Stimulated activated CD4-positive, alpha-beta T cell treated with anti-CD3 and anti-CD28 coated beads, Interleukin-1b, Interleukin-23, amount 100 ng/mL, for 1 hour (primary cell): ENCODE measurements at places on chromosomes 5 and 9.

DNA sequence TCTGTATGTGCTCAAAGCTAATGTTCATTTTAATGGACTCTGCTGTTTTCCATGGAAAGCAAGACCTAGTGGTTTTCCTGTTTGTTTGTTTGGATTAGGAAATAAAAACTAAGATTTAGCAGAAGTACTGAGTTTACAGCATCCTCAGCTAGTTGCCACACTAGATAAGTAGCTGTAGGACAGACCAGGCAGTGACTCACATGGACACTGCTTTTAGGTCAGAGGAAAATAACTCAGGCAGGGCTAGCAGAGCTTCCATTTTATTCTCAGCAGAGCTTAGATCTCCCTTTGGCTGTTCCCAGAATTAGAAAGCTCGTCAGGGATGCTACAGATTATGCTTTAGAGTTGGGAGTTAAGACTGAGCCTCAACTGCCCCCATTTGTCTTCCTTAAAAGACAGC, 204.4 kb downstream of the SH3GL2 start:
- no peak for DNase-seq

DNA sequence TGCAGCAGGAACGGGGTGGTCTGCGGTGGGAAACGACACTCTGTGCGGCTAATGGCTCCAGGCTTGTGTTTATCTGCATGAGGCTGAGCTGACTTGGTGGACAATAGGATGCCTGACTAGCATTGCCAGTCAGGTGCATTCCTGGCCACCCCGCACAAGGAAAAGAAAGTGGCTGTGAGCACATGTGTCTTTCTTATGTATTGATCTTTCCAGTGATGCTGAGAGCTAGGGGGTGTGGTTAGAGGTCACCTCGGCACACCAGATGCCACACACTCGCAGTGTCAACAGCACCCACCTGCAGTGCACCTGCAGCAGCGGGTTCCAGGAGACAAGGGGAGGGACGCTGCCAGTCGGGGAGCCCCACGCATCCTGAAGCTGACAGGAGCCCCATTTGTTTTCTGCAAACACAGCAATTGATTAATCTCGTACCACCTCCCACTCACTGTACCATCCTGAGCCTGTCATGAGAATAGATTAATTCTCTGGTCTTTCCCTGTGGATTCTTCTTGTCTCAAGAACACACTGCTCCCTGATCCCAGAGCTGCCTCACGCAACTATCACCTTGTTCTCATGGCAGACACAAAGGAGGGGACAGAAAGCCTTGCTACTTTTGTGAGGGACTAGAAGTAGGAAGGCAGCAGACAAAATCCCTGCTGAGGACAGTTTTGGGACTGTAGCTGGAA, 251.7 kb upstream of the WWC1 start:
- DNase-seq: no peak

DNA sequence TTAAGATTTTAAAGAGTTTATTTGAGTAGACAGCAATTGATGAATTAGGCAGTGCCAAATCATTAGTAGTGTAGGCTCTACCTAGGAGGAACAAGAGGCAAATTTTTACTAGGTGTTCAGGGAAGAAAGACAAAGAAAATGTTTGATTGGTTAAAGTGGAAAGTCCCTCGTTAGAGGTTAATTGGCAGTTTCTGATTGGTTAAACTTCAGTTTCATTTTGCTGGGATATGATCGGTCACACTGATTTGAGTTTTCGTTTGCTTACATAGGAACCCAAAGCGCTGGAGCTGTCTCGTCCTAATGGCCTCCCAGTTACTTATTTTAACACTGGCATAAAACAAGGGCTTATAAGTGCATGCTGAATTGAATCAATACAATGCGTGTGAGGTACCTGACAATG, 15.1 kb downstream of the DMAC1 start:
- DNase-seq: no peak

GRCh38 chr5:27561408-27561807, 523.0 kb upstream of the CDH9 start:
- DNase-seq: no peak

- no peak for DNase-seq
Measured at GRCh38 chr5:75342836-75343235, 5.8 kb downstream of the HMGCR start.

DNA sequence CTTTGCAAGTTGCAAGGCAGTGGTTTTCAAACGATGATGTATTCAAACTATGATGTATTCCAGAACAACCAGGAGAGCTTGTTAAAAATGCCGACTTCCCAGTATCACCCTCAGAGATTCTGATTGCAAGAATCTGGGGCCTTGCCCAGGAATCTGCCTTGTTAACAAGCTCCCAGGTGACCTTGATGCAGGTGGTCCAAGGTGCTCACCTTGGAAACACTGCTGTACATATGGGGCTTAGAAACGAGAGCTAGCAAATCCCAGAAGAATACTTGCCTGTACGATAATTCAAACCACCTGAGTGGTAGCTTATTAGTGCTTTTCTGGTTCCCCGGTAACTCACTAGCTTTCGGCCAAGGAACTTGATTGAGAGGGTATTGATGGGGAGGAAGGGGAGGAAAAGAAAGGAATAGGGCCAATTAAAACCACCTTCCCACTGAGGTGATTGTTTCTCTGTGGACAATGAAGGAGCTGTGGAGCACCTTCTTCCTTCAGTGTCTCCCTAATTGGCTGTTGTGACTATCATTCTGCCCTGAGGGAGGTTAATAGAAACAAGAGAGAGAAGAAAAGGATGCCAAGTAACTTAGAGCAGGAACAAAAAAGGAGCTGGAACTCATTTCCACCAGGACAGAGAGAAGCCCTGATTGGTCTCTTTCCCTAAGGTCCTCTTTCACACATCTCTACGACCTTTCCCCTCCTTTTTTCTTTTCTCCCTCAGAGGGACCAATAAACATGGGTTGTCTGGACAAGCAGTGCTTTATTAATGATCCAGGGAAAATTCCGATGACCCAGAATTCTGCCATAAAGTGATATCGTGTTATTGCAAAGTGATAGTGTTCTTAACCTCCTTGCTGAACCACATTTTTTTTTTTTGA, 218.8 kb downstream of the TMEM167A start:
- no peak for DNase-seq

- no peak for DNase-seq
Measured at GRCh38 chr5:169923988-169924387, 56.3 kb downstream of the INSYN2B start.

DNA sequence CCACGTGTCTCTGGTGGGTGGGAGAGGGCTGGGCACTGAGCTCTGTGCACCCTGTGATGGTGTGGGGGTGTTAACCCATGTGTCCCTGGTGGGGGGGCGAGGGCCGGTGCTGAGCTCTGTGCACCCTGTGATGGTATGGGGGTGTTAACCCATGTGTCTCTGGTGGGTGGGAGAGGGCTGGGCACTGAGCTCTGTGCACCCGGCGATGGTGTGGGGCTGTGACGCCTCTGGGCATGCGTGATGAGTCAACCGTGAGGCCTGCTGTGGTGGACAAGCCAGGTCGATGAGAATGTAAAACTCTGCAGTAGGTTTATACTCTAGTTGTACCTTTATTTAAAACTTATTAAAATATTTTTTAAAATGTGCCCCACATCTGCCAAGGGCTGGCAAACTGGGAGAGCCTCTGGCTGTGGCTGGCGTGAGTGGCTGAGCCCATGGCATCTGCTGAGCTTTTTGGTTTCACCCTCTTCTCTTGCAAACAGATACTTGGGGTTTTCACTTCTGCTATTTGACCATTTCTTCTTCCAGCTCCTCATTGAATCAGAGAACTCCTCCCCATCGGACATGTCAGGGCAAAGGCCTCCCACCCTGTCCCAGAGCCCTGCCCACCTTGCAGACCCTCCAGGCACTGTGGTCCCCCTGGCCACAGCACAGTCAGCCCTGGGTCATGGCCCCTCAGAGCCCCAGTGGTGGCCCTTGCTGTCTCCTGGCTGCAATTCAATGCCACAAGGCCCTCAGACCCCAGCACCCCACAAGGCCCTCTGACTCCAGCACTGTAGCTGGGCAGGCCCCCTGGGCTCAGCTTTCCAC, 18.5 kb upstream of the EXOC3 start:
- no peak for DNase-seq

GRCh38 chr9:119884438-119884837, 515.2 kb upstream of the BRINP1 start:
- DNase-seq: no peak

GRCh38 chr5:111461255-111461671, 51.1 kb downstream of the STARD4 start:
- no peak for DNase-seq

GRCh38 chr9:19376931-19377330, 3.1 kb downstream of the RPS6 start:
- no peak for DNase-seq

GRCh38 chr9:30967476-30967875, 1417.0 kb upstream of the ACO1 start:
- DNase-seq: no peak
